GM12891 (cell line): ENCODE measurements at places on chromosomes 3 and 15.

DNA sequence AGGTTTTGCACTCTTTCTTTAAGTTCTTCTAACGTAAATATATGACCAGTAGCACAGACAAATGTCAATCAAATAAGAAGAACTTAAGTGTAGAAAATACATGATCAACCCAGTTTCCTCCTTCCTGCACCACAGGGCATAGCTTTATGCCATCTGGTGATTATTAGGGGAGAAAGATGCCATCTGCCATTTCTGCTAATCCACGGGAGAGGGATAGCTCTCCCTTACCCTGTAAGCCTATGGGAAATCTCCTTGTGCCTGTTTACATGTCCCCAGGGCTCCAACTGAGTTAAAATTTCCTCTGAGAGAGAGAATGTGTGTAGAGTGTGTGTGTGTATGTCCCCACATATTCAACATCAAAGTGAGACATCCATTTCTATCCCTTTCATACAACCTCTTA is 135.9 kb downstream of the RSL24D1 start:
- no peak for DNase-seq

GRCh38 chr3:14262212-14262611 is 83.6 kb downstream of the LSM3 start:
- no peak for DNase-seq

DNA sequence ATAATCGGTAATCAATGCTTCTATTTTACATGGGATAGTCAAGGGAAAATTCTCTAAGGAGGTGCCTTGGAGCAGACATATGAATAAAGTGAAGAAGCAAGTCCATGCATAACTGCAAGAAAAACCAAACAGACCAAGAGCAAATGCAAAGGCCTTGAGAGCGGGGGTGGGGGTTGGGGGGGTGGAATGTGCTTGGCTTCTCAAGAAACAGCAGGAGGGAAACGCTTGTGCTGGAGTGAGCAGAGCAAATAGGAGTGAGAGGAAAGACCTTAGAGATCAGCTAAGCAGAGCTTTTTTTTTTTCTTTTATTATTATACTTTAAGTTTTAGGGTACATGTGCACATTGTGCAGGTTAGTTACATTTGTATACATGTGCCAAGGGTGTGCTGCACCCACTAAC is 260.8 kb downstream of the ARPP21 start:
- no peak for DNase-seq

DNA sequence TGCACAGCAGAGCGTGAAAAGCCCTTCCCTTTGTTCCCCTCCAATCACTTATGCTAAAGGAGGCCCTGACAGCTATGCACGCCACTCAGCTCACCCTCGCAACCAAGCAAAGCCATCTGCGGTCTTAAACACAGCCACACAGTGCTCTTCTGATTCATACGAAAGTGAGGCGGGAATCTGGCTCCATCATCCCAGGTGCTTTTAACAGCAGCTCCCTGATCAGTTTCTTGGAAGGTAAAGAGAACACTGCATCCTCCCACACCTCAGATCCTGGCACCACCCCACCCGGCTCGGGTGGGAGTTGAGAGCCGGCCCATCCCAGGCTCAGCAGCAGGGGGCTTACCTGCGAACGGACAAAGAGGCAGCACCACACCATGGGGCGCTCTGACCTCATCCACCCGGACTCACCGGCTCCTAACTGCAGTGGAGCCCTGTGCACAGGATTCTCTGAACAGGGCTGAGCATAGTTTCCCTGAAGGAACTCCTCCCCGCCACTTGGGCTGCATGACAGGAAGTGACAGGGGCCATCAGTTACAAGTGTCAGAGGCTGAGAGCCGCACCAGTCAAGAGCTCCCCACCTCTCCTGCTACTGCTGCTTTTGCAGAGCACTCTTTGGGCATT is 114.3 kb upstream of the ARHGEF3 start:
- DNase-seq = peak; percentile 29

GRCh38 chr15:63190769-63191649 is 1.6 kb downstream of the RAB8B start:
- no peak for DNase-seq

DNA sequence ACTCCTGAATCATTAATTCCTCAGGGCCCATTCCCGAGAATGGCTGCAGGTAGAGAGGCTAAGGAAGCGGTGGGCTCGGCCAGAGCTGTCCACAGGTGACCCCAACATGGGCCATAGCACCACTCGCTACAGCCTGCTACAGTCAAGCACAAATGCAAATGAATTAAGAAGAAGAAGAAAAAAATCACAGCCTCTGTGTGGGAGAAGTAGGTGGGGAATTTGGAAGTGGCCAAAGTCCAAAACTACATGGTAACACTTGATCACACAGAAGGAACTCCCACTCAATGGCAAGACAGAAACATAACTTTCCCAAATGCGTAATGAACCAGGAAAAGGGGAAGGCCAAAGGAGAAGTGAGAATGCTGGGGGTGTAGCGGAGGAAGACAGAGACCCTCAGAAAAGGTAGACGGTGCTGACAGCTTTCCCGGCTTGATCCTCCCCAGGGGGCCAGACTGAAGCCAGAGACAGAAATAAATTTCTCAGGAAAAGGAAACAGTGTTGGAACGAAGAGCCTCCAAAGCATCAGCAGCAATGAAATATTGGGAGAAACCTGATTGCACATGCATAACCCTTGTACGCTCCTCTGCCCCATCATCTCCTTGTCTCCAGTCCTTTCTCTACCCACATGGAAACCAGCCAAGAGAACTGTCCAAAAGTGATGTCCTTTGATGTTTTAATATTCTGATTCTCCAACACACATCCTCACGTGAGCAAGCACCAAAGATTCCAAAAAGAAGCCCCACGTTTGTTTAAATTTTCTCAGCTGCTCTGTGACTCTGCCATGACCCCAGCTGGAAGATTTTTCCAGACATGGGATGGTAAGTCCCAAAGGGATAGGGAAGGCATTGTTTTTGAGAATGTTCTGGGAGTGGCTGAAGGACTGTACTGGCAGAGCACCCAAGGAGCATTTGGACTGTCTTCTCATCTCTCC is 107.6 kb downstream of the OXNAD1 start:
- DNase-seq = no peak

DNA sequence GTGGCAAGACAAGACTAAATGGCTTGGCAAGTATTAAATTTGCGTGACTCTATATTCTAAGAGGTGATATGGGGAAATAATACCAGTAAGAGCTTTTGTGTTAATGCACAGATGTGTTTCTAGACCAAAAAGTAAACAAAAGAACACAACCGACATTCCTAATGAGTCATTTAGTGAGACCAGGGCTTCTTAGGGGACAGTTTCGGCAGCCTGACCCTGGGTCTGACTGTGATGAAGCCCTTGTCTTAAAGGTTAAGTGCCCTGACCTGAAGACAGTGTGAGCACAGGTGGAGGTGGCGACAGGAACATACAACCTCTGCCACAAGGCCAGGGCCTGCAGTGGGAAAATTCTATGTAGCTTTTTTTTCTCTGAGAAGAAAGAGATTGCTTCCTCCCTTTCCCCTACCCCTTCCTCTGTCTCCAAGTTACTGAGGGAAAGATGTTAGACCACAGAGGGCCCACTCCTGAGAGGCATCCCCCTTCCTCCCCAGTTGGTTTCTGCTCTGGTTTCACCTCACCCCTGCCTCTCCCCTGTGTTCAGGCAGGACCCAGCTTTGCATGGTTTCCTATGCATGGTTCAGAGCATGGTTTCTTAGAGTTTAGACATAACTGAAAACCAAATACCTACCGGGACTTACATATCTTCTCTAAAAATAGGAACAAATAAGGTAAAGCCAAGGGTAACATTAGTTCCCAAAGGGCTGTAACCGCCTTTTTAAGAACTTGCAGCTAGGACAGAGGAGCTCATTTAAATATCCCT is 24.8 kb upstream of the CMTM7 start:
- no peak for DNase-seq

GRCh38 chr15:51838270-51838669 is 8.8 kb downstream of the TMOD3 start:
- DNase-seq = no peak

DNA sequence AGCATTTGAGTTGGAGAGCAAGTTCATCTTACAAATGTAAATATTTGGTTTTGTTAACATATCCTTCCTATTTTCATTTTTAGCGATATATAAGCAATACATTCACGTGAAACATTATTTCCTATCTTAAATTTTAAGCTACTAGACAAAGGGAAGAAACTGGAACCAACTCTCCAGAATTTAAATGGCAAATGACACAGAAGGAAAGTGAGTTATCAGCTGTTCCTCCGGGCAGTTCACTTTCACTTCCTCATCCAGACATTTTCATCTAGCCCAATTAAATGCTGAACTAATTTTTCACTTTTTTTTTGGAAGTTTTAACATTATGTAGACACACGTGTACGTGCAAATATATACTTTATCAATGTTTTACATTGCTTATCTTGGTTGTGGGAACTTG is 58.7 kb downstream of the MORC1 start:
- no peak for DNase-seq

- DNase-seq = no peak
Observed at GRCh38 chr3:23567917-23568316, 237.8 kb upstream of the UBE2E1 start.

DNA sequence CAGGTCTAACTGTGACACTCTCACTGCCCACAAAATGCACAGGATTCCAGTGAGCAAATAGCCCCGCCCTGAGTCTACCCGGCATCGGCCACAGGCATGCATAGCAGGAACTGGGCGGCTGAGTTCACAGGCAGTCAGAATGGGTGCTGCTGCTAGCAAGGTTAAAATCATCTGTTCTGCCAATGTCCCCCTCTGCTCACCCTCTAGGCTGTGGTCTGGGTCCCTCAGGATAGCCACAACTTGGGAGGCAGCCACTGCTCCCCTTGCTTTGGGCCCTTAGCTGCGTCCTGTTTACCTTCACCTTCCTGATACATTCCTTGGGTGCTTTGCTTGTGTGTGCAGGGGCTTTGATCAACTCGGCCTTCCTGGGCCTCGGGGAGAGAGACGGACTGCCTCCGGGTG is 232.9 kb upstream of the RGMA start:
- DNase-seq = no peak

- DNase-seq = no peak
Observed at GRCh38 chr3:188453431-188454384, 299.8 kb downstream of the LPP start.

GRCh38 chr3:141798448-141798845 is 35.2 kb downstream of the GRK7 start:
- DNase-seq = no peak

- DNase-seq = no peak
Observed at GRCh38 chr3:17542591-17542990, 199.8 kb downstream of the TBC1D5 start.

DNA sequence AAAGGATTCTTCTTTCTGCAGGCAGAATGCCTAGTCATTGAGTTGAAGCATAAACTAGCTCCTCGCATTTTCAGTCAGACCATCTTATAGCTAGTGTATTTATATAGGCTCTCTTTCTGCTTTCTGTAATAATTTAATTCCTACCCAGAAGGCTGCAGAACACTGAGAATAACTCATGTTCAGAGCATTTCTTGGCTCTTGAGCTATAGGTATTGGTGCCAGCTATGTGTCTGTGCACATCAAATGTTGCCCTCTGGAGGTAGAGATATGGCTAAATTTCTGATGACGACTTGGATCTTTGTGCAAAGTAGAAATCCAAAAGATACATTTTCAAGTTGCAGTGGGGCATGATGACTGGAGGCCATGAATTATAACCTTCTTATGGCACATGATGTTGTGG is 336.2 kb upstream of the TPM1 start:
- no peak for DNase-seq

GRCh38 chr15:41407341-41407740 is 5.0 kb upstream of the NDUFAF1 start:
- no peak for DNase-seq

- DNase-seq = no peak
Observed at GRCh38 chr3:140736863-140737460, 59.1 kb downstream of the TRIM42 start.

DNA sequence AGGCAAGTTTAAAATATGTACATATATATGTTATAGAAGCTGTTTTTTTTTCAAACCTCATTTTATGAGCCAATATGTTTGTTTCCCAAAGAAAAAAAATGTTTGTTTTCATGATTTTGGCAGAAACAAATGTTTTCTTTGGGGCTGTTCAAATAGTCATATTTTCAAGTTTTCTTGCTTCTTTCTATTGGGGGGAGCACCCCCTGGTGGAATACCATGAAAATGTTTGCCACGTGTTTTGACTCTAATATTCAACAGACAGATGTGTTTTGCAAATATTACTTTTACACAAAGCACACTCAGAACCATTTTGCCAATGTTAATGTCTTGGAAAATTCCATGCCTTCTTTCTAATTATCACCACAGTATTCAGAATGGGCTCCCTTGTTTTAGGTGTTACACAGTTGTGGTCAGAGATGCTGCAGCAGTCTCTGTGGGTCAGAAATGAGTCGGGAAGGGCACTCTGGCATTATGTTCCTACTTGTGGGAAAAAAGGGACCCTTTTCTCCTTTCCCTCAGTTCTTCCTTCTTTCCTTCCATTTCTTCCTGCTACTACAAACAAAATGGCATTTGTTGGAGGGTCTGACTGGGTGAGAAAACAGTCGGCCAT is 817.0 kb downstream of the TUSC7 start:
- DNase-seq = no peak

DNA sequence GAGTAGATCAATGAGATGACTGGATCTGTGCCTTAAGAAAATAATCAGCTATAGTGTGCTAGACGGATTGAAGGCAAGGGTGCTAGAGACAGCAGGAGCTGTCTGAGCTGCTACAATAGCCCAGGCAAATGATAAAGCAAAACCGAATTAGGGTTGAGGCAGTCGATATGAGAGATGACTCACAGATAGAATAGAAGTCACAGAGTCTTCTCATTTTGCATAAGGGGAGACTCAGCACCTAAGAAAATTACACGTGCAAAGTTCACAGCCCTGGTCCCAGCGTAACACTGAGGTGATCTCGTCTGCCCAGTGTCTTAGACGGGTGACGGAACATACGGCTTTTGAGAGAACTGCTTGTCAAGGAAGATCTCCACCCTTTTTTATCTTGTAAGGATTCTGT is 11.6 kb downstream of the LPP start:
- DNase-seq = no peak

GRCh38 chr15:62173215-62173614 is 8.1 kb upstream of the C2CD4B start:
- DNase-seq = no peak

GRCh38 chr15:66880380-66881155 is 178.5 kb downstream of the SMAD6 start:
- DNase-seq = no peak

DNA sequence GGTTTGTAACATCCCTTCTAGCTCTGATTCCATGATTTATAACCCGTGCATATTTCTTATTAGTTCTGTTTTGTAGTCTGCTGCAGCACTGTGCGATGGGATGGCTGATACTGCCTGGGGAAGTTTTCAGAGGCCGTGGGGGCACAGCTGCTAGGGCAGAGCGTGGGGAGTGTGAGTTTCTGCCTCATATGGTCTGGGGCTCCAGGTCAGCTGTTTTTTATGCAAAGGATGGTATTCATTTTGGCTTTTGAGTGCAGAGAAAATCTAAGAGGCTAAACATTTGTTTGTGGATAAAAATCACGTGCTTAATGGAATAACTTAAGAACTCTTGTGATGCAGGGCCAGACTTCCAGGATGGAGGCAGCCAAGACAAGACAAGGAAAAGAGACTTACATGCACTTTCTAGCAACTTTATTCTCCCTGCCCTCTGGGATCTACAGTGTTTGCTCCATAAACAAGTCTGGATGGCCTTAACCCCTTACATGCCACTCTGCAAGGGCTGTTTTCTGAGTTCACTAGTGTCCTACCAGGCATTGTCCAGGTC is 45.5 kb upstream of the CFAP161 start:
- DNase-seq = no peak
